ENCODE measurements at places on chromosomes 5 and 9.

GRCh38 chr5:151345808-151346478 lies 1.4 kb downstream of the SLC36A2 start:
- no peak for DNase-seq

GRCh38 chr5:72818866-72819534 lies 2.5 kb downstream of the TNPO1 start:
- DNase-seq, result peak; percentile 12

GRCh38 chr5:88142636-88142885 lies 126.1 kb downstream of the TMEM161B start:
- DNase-seq, result no peak

DNA sequence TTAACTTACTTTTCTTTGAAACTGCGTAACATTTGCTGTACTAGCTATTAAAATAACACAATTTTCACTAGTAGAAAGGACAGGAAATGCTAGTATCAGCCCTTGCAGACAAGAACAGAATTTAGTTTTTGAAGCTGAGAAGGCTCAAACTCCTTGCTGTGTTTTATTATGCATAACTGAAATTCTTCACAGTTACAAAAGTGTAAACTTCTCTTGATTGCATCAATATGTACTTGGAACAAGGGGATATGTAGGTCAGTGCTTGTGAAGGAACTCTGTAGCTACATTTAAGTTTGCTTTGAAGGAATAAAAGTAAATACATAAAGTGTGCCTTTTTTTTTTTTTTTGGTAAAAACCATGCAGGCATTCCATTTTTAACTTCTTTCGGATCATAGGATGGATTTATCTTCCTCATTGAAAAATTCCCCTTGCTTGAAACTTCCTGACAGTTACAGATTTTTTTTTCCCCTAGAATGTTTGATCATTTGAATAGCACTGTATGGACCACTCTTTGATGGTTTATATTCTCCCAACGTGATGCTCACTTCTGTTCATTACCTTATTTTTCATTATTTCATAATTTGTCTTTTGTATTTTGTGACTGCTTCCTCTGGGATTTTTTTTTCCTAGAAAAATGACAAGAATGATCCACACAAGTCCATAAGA lies 94.9 kb upstream of the DAB2 start:
- DNase-seq, result no peak

DNA sequence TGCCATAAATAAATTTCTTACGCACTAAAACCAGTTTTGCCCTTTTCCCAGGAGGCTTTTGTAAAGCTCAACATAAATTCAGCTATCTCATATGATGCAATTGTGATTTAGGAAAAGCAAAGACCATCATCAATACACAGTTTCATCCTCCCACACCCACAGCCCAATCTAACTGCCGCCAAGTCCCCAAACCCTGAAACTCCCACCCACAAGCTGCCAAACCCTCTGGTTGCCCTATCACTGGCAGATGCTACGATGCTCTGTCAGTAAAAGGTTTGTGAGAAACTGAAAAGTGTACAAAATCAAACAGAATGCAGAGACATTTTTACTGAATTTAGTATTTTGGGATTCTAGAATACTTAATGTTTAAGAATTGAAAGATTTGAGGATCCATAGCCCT lies 42.8 kb upstream of the NR4A3 start:
- DNase-seq, result no peak

- DNase-seq, result no peak
These were observed 58.6 kb downstream of the GPBP1 start for GRCh38 chr5:57232293-57233033.

DNA sequence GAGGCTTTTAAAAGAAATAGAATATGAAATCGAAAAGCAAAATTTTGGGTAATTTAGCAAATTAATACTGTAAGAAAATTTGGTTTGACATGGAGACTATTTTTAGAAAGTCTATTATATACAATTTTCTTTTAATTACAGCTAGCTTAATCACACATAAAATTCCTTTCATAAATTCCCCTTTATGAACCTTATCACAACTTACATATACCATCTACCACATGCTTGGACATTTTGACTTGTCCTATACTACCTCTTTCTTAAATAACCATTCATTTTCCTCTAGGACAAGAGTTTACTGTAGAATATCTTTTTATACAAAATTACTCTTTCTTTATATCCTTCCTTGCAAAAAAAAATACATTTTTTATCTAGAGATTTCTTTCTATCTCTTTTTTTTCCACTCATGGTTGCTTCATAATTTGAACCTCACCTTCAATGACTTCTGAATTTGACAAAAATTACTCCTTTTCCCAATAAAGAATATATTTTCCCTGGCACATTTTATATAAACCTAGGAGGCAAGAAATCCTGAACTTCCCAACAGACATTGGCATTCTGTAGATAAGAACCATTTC lies 34.0 kb upstream of the SYK start:
- no peak for DNase-seq

DNA sequence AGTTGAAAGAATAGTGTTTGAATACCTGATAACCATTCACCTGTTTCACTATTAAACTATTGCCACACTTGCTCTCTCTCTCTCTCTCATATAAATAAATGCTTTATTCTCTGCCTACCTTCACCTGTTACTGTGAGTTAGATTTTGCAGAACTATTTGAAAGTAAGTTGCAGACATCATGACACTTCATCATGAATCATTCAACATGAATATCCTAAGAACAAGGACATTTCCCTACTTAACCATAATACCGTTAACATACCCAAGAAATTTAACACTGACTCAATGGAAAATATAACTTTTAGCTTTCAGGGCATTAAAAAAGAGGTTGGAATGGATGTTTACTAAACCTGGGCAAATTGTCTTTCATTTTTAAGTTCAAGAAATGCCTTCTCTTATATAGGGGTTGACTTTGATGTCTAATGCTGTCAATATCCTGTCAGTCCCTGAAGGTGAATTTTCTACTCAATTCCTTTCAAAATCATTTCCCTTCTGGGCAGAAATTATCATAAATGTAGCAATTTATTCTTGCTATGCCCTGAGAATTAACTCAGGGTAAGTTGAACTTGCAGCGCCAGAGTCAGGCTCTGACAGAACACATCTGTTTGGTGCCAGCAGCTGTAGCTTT lies 582.6 kb upstream of the TLE4 start:
- DNase-seq, result no peak

GRCh38 chr9:106886111-106887046 lies 23.4 kb downstream of the ZNF462 start:
- DNase-seq, result no peak

GRCh38 chr9:126482361-126483044 lies 131.2 kb upstream of the LMX1B start:
- no peak for DNase-seq

DNA sequence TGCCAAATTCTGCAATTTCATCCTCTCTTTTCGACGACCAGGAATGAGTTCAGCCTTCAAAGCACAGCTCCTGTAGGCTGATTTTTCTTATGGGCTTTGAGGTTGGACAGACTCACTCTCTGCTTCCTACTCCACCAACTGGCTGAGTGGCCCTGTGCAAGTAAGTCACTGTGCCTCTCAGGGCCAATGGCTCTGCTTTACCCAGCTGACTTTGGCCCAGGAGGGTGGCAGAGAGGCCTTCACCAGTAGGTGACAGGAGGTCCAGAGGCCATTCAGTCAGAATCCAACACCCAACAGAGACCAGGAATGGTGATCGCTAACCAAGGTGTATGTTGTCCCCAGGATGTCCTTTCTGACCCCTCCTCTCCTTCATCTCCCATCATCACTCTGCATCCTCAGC lies 49.5 kb upstream of the ALDH1B1 start:
- no peak for DNase-seq

GRCh38 chr9:127955294-127956015 lies 17.8 kb upstream of the DPM2 start:
- peak; percentile 85 for DNase-seq

GRCh38 chr9:124932333-124932732 lies 8.6 kb downstream of the GOLGA1 start:
- no peak for DNase-seq

DNA sequence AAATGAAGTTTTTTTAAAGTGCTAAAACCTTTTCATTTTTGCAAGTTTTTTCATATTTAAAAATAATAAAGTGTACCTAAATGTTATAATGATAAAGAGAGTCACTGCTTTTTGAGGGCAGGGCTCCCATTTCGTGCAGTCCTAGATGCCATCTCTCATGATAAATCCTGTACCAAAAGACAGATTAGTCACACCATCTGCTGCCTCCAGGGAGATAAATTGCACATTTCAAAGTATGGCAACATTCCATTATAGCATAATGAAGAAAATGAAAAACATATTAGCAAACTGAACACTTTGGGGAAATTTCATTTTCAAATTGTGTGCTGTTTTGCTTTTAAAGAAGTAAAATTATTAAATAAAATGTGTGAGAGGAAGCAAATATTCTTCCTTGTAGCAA lies 257.2 kb downstream of the KIAA0825 start:
- no peak for DNase-seq

DNA sequence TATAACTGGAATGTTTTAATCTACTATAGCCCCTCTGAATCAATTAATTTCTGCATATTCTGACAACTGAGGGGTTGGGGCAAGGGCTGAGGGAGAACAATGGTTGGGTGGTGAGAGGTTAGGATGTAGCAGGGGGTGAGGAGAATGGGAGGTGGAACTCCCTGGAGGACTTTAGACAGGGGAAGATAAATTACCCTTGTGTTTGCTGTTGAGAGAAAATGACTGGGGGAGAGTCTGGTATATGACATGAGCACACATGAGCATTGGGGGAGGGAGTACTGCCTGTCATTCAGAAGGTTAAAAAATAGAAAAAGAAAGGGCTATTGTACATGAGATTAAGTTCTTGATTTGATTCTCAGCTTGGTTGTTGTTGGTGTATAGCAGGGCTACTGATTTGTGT lies 37.2 kb upstream of the PAPPA start:
- DNase-seq, result no peak

DNA sequence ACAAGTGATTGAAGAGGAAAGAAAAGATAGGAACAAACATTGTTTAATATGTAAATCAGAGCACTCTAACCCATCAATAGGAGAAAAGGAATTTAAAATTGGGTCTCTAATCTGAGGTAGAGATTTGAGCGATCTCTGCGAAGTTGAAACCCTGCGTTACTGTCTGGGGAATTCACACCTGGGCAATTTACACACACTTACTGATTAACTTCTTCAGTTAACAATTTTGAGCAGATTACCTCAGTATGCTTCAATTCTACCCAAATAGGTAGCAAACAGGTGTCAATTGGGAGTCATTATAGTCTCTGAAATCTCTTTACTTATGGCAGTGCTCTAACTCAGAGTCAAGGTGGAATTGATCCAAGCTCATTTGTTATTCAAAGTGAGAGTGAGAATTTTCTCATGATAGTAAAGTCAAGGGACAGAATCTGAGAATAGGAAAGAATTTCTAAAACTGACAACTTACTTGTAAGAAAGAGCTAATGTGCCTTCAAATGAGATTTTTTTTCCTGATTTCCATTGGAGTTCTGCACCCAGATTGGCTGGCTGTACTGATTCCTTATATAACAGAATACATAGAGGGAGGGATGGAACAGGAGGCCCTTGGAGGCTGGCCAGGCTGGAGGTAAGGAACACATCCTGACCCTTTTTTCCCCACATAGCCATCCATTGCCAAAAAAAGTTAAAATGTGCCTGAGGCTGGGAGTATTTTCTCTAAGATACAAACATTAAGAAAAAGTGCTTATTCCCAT lies 27.1 kb upstream of the IFNA14 start:
- no peak for DNase-seq

GRCh38 chr5:102773133-102773532 lies 18.0 kb downstream of the PAM start:
- no peak for DNase-seq

DNA sequence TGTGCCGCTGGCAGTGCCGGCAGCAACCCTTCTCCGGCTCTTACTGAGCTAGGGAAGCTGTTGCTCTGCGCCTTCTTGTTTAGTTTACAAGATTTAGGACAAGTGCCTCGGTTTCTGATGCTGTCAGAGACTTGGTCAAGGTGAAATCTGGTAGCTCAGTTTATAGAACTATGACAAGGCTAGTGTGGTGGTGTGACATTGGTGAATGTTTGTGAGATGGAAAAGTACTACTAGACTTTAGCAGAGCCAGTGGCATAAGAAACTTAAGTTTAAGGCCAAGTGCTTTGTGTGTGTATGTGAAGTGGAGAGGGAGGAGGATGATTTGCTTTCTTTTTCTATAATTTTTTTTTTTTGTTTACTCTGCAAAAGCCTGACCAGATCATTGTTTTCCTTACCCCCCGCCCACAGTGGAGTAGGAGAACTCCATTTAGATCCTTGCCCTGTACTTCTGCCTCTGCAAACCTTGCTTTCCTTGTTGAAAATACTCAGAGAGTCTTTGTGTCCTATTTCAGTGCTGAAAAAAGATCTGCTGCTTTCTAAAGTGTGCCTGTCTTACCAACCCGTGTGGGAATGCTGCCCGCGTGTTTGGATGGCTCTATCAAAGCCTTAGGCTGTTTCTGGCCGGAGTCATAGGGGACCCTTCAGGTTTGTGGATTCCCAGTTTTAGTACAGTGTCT lies 75.9 kb downstream of the TRIO start:
- DNase-seq, result no peak

DNA sequence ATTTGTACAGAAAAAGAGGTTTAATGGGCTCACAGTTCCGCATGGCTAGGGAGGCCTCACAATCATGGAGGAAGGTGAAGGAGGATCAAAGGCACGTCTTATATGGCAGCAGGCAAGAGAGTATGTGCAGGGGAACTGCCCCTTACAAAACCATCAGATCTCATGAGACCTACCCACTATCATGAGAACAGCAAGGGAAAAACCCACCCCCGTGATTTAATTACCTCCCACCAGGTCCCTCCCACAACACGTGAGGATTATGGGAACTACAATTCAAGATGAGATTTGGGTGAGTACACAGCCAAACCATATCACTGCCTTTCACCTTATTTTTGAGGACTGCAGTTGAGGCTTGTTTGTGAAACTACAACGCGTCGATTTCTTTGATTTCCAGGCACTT lies 20.9 kb upstream of the NEUROG1 start:
- DNase-seq, result no peak

GRCh38 chr9:128627906-128628305 lies 28.7 kb downstream of the DYNC2I2 start:
- no peak for DNase-seq

DNA sequence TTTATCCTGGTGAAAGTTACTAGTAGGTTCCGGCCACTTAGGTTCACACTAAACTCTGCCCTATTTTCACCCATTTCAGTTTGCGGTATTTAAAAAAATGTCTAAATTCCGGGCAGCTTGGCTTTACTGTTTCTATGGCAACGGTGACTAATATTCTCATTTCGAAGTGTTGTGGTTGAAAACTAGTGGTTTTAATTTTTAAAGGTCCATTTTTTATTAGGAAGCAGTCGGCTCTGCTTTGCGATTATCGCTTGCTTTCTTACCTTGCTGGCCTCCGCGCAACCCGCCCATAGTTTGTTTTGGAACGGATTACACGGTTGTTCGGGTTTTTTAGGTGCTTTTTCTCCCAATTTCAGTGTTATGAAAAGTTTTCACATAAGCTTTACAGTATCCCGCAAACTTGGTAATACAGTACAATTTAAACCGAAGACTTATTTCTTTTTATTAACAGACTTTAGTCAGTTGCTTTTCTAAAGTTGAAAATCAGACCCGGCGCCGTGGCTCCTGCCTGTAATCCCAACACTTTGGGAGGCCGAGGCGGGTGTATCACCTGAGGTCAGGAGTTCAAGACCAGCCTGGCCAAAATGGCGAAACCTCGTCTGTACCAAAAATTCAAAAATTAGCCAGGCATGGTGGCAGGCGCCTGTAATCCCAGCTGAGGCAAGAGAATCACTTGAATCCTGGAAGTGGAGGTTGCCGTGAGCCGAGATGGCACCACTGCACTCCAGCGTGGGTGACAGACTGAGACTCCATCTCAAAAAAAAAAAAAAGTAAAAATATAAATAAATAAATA lies 1.6 kb downstream of the KDM4C start:
- DNase-seq, result no peak

GRCh38 chr9:124291801-124292396 lies 34.1 kb downstream of the NEK6 start:
- peak; percentile 20 for DNase-seq

Measured in stimulated activated CD4-positive, alpha-beta T cell treated with anti-CD3 and anti-CD28 coated beads, Interleukin-12 subunit alpha, Interleukin-12 subunit beta, amount 100 ng/mL, for 48 hours (primary cell).